Glutamatergic neuron (in vitro differentiated cells): ENCODE measurements at places on chromosomes 4 and X. TPM values are rescaled to one million over a fixed set of nuclear protein-coding genes. Genes with fewer than 3 reads are reported as not detected.

DNA sequence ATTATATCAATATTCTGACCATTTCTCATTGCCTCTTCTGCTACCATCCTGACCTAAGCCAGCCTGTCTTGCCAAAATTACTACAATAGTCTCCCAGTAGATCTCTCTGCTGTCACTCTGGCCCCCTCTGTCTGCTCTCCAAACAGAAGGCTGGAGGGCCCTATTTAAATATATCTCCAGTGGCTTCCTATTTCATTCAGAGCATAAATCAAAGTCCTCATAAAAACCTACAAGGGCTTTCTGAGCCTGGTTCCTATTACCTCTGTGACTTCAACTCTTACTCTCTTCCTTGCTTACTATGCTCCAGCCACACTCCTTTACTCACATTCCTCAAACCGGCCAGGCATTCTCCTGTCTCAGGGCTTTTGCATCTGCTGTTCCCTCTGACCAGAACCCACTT, 19.0 kb downstream of the IGSF1 start:
- no peak overlapping the region for H3K27ac ChIP-seq
- no peaks in the 10 kb centered on the region for H3K4me1 ChIP-seq
- H3K36me3 ChIP-seq, result no peaks in the 10 kb centered on the region
- no peak for DNase-seq

Gene CSAG1
- total RNA-seq, result 0.98 TPM

DNA sequence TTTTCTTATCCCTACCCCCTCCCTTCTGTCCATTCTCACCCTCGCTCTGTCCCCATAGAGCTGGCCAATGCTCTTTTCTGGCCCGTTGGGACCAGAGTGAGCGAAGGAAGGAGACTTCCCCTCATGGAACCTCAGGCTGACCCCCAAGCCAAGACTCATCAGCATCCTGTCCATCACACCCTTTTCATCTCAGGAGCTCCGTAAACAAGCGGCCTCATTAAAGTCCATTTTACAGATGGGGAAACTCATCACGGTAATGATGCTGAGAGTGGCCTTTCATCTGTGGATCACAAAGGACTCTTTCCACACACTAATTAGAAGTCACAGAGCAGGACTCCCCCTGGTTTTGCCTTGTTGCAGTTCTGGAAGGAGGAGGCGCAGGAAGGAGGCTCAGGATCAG, 67.4 kb upstream of the SLC34A2 start:
- no peak for DNase-seq
- H3K27me3 ChIP-seq, result peaks cover 3% of the 10 kb centered on the region
- H3K27ac ChIP-seq, result no peak overlapping the region
- H3K36me3 ChIP-seq, result no peaks in the 10 kb centered on the region
- H3K4me3 ChIP-seq, result no peak overlapping the region

DNA sequence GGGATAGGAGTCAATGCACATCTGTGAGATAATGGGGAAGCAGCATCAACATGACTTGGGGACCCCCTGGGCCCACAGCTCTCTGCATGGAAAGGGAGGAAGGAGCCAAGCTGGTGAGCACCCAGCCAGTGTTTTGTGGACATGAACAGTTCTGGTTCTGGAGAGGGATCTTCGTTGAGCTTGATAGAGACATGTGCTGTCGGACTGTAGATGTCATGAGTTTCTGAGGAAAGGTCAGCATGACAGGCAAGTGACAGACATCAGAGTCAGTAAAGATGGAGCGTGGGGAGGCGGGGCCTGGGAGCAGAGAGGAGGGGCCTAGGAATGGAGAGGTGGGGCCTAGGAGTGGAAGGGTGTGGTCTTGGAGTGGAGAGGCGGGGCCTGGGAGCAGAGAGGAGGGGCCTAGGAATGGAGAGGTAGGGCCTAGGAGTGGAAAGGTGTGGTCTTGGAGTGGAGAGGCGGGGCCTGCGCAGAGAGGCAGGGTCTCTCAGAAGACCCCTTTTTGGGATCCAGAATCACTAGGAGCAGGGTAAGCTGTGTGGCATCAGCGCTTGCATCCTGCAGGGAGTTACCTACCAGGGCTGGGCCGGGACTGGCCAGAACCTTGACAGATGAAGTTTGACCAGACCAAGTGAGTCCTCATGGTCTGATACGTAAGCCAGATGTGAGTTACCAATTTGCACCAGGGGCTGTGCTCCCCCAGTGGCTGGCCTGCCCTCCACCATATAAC, 33.7 kb downstream of the PIGG start:
- peaks cover 14% of the 10 kb centered on the region for H3K27me3 ChIP-seq
- H3K36me3 ChIP-seq, result peaks cover 7% of the 10 kb centered on the region
- H3K4me3 ChIP-seq, result no peak overlapping the region
- peaks cover 19% of the 10 kb centered on the region for H3K4me1 ChIP-seq

- peaks cover 6% of the 10 kb centered on the region for H3K4me1 ChIP-seq
- H3K27ac ChIP-seq, result no peak overlapping the region
- H3K36me3 ChIP-seq, result no peaks in the 10 kb centered on the region
Observed at GRCh38 chr4:146342600-146343192, 128.4 kb downstream of the REELD1 start.

Gene FGG
- not detected for total RNA-seq

GRCh38 chr4:105666693-105667092, 41.8 kb downstream of the INTS12 start:
- no peaks in the 10 kb centered on the region for H3K4me1 ChIP-seq
- DNase-seq, result no peak
- H3K4me3 ChIP-seq, result no peak overlapping the region
- no peaks in the 10 kb centered on the region for H3K36me3 ChIP-seq

Gene ARHGAP6
- total RNA-seq, result 3.6 TPM

Gene GPR143
- total RNA-seq, result not detected

- H3K27ac ChIP-seq, result no peak overlapping the region
- no peaks in the 10 kb centered on the region for H3K4me1 ChIP-seq
- H3K27me3 ChIP-seq, result peaks cover 1% of the 10 kb centered on the region
- H3K36me3 ChIP-seq, result peaks cover 8% of the 10 kb centered on the region
- no peak overlapping the region for H3K4me3 ChIP-seq
- no peak for DNase-seq
Observed at GRCh38 chr4:36432586-36432985, 151.2 kb downstream of the DTHD1 start.

DNA sequence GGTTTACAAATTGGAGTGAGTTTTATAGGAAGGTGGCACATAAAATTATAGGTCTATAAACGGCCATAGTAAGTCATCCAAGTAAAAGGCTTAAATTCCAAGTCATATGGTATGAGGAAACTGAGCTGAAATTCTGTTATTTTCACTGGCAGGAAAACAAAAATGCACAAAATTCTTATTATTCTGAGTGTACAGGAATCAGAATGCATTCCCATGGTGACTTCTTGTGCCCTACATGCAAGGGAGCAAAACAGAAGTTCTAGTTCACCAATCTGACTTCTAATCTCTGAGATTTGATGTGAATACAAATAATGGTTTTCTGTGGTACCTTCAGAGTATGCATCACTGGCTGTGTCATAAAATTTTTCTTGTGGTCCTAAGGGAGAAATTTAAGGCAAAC, 102.9 kb downstream of the CLCN4 start:
- H3K36me3 ChIP-seq, result no peaks in the 10 kb centered on the region
- no peak overlapping the region for H3K27ac ChIP-seq
- no peaks in the 10 kb centered on the region for H3K27me3 ChIP-seq
